ENCODE measurements at places on chromosomes 1 and 21.

DNA sequence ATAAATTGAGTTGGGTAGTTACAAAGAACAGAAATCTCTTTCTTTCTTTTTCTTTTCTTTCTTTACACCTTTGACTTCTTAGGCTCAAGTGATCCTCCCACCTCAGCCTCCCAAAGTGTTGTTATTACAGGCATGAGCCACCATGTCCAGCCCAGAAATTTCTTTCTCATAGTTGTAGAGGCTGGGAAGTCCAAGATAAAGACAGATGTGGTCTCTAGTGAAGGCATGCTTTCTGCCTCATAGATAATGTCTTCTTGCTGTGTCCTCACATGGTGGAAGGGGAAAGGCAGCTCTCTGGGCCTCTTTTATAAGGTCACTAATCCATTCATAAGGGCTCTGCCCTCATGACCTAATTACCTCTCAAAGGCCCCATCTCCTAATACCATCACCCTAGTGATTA, 64.0 kb upstream of the DNAJC6 start:
- DNase-seq, result peak; percentile 61

DNA sequence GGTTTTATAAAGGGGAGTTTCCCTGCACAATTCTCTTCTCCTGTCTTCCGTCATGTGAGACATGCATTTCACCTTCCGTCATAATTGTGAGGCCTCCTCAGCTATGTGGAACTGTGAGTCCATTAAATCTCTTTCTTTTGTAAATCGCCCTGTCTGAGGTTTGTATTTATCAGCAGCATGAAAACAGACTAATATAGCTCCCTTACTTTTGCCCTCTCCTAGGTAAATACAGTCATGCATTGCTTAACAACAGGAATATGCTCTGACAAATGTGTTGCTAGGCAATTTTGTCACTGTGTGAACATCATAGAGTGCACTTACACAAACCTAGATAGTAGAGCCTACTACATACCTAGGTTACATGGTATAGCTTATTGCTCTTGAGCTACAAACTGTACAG, 616.8 kb downstream of the RWDD3 start:
- no peak for DNase-seq

GRCh38 chr1:40630488-40631223, 34.8 kb downstream of the RIMS3 start:
- DNase-seq, result peak; percentile 75

DNA sequence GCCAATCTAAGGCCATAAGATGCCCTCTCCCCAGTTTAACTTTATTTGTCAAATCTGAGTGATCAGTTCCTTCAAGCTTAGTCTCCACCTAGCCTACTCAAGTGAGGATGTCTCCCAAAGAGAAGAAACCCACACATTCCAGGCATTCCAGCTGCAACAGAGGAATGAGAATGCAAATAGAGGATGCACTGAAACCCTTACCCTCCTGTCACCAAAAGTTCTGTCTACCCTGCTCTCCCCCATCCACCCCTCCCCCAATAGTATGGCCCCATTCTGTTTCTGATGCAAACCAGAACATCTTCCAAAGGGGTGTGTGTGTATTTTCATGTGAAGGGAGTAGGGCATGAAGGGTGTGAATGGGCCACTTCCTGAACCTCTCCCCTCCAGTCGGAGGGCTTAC, 3.0 kb downstream of the DUSP23 start:
- DNase-seq, result no peak

GRCh38 chr21:44579056-44579832, 1.2 kb downstream of the KRTAP10-5 start:
- no peak for DNase-seq

DNA sequence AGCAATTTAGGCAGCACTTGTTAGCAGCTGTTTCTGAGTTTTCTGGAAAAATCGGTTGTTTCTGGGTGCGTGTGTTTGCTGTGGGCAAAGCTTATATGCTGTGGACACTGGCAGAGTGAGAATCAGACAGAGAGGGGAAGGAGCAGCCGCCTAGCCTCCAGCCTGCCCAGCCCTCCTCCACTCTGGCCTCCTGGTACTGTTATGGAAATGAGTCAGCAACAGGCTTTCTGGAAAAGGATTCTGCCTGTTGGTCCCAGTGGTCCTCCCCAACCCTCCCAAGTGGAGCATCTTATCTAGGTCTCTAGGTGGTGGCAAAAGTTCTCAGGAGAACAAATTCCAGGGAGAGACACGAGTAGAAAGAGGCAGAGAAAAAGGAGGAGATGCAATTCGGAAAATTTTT, 42.2 kb upstream of the GOLT1A start:
- DNase-seq, result no peak

DNA sequence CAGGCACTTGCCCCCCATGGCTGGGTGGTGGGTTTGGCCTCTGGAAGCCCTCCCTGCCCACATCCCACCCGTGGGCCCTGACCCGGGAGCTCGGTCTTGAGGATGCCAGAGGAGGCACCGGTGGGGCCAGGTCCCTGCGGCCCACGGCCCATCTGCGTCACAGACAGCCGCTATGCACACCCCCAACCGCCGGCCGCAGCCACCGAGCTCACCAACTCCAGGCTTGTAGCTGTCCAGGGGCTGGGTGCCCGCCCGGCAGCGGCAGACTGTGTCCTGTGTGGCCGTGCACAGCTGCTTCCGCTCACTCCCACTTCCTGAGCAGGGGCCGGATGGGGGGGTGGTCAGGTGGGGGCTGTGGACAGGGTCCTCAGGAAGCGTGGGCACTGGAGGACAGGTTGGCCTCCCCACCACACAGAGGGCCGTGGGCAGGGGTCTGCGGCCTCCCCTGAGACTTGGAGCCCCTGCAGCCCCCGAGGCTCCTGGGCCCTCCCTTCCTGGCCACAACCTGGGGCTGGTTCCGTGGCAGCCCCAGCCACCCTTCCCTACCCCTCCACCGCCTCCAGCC, 1.1 kb downstream of the TNFRSF4 start:
- DNase-seq, result peak; percentile 16

DNA sequence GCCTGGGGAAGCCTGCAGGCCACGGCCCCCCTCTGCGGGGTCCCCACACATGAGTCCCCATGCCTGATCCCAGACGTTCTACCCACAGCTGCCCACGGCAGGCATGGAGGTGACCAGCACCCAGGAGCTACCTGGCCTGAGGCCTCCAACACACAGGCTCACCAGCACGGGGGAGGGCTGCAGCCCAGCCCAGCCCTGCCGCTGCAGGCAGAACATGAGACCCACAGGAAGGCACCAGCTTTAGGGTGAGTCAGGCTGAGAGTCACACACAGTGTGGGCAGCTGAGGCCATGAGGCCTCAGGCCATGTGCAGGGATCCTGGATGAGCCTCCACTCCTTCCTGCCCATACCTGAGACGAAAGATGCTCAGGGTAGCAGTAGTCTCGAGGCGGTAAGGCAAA, 121.1 kb downstream of the PSMG1 start:
- DNase-seq, result no peak

DNA sequence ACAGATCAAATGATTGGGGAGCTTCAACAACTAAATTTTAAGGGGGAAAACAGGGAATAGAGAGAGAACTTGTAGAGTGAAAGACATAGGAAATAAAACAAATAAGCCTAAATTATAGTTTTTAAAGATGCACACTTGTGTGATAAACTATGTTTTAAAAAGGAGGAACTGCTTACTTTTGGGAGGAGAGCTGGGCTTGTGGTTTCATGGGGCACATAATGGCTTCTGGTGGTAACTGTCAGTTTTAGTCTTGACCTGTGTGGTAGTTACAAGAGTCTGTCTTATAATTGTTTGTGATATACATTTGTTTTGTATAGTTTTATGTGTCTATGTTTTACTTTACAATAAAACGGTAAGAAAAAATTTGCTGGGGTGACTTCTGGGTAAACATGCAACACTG, 165.3 kb downstream of the COL24A1 start:
- DNase-seq, result no peak

- no peak for DNase-seq
Observed at GRCh38 chr1:203663294-203663693, 36.7 kb downstream of the ATP2B4 start.

GRCh38 chr1:29186707-29187106, 5.0 kb upstream of the SRSF4 start:
- DNase-seq, result no peak

DNA sequence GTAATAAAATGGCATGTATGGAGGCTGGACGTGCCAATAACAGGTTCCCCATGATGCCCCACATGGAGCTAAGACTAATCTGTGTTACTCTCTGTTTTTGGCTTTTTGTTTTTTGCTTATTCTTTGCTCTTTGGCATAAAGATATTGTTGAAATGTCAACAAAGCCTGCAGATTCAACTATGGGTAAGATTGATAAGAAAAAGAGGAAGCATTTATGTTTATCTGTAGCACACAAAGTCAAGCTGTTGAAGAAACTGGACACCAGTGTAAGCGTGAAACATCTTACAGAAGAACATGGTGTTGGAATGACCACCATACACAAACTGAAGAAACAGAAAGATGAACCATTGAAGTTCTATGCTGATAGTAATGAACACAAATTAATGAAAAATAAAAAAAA, 402.7 kb downstream of the LTN1 start:
- peak; percentile 62 for DNase-seq

All from hematopoietic multipotent progenitor cell treated with erythropoietin and hydrocortisone succinate and interleukin-3 and kit ligand, for 8 days (in vitro differentiated cells).